C1 segment of cervical spinal cord (tissue), 14 donors: ENCODE measurements at places on chromosomes 11 and 22.

DNA sequence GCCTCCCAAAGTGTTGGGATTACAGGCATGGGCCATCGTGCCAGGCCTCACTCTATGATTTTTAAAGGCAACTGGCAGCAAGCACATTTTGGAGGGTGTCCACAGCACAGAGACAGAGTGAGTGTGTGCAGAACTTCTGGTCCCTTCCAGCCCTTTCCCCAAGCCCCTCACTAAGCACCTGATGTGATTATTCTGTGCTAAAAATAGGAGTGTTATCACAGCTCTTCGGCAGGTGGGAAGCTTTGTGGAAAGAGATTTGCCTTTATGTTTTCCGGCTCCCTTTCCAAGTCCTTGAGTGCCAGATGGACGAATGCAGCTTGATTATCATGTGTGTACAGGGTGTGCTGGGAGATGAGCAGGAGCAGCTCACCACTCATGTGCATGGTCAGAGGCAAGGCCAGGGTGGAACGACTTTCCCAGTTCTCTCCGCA lies 310.8 kb downstream of the DDX10 start:
- DNase-seq: no peak

DNA sequence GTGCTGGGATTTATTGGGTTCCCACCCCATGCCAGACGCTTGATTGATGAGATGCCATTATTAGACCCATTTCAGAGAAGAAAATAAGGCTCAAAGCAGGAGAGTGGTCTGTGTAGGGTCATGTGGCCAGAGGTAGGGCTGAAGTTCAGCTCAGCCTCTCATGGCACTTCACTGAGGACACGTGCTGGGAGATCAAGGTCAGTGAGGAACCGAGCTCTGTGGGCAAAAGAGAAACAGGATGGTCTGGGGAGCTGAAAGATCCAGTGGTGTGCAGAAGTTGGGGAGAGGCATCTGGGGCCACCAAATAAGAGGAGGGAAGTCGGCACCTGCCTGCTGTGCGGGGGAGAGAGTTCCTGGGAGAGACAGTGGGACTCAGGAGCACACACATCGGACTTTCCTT lies 19.6 kb downstream of the RHOD start:
- no peak for DNase-seq

DNA sequence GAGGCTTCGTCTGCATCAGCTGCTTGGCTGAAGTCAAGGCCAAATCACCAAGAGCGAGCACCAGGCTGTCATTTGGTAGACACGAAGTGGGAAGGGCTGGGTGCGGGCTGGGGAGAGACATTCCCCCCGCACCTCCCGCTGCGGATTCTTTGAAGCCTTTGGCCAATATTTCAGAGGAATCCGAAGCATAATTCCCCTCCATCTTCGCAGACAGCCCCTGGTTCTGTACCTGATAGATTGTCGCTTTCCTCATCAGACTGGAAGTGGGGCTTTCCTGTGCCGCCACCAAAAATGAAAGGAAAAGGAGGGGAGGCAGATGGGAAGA lies 15.3 kb downstream of the BLID start:
- peak; percentile 41 for DNase-seq

DNA sequence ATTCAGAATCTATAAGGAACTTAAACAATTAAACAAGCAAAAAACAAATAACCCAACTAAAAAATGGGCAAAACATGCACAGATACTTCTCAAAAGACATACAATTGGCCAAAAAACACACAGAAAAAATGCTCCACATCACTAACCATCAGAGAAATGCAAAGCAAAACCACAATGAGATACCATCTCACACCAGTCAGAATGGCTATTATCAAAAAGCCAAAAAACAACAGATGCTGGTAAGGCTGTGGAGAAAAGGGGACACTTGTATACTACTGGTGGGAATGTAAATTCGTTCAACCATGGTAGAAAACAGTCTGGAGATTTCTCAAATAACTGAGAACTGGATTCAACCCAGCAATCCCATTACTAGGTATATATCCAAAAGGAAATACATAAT lies 24.8 kb downstream of the ENTHD1 start:
- no peak for DNase-seq

DNA sequence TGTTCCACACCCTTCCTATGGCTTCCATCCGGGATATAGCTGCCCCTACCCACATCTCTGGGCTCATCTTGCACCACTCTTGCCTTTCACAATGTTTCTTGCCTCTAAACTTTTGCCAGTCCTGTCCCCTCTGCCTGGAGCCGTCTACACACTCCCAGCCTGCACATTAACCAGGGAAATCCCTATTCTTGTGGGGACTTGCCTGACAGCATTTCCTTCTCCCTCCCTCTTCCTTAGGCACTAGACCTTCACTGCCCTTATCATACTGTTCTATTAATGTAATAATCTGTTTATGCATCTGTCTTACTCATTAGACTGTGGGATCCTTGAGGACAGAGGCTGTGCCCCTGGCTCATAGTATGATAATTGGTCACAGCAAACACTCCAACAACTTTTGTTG lies 5.8 kb upstream of the TTC12 start:
- DNase-seq: no peak

DNA sequence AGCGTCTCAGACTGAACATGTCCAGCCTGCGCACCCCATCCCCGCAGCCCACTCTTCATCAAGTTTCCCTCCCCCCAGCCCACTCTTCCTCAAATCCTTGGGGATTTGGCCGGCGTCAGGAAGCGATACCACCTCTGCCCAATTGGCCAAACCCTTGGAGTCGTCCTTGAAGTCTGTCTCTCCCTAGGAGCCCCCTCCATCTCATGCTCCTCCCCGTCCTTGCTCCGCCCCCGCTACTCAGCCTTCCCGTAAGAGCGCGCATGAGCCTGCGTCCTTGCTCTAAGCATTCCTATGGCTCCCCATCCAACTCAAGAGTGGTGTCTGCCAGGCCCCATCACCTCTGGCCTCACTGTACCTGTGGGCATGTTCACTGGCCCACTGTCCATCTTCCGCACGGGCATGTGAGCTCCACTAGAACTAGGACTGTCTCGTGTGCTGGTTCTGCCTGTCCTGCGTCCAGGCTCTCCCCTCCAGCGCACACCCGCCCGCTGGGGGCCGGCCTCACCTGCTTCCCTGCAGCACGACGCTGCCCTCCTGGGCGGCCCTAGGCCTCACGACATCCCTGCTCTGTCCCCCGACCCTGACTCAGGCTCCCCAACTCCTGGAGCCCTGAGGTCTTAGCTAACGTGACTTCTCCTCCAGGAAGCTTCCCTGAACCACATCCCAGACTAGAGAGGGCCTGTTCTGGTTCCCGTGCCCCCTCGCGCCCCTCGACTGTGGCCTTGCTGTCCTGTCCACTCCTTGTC lies 30.5 kb upstream of the TTLL12 start:
- no peak for DNase-seq

DNA sequence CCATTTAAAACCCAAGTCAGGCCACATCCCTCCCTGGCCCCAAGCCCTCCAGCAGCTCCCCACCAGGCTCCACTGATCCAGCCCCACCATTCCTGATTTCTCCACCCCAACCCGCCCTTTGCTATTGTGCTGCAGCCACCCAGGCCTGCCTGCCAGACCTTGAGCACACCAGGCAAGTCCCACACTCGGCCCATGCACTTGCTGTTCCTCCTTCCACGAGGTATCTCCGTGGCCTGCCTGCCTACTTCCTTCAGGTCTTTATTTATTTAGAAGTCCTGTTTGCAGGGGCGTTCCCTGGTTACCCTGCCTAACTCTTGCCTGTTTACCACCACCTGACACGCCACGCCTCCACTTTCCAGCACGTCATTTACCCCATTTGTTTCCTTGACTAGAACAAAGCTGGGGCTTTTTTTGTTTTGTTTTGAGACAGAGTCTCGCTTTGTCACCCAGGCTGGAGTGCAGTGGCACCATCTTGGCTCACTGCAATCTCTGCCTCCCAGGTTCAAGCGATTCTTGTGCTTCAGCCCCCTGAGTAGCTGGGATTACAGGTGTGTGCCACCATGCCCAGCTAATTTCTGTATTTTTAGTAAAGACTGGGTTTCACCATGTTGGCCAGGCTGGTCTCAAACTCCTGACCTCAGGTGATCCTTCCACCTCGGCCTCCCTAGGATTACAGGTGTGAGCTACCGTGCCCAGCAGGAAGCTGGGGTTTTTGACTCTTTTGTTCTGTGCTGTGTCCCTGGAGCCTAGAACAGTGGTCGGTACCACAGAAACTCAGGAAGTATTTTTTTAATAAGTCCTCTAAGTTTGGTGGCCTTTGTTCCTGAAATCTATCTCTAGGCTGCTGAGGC lies 6.7 kb downstream of the CENPM start:
- no peak for DNase-seq

GRCh38 chr11:88569342-88569741 lies 231.8 kb upstream of the CTSC start:
- no peak for DNase-seq

DNA sequence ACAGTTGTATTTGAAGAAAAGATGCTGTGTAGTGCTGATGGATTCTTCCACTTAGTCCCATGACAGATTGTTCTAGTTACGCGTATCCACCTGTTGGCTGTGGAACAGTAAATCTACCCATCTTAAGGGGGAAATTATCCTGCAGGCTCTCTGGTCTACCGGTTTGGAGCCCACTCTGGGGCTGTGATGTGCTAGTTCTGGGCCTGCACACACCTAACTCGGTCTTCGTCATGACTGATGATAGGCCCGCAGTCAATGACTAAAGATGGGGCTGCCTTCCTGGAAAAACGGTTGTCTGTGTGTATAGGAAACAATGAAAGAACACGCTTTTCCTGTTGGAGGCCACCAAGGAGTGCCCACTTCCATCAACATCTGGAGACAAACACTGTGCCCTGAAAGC lies 6.2 kb upstream of the RBM4B start:
- no peak for DNase-seq

- DNase-seq: no peak
These were observed 80.8 kb downstream of the NAT10 start for GRCh38 chr11:34185926-34186841.

DNA sequence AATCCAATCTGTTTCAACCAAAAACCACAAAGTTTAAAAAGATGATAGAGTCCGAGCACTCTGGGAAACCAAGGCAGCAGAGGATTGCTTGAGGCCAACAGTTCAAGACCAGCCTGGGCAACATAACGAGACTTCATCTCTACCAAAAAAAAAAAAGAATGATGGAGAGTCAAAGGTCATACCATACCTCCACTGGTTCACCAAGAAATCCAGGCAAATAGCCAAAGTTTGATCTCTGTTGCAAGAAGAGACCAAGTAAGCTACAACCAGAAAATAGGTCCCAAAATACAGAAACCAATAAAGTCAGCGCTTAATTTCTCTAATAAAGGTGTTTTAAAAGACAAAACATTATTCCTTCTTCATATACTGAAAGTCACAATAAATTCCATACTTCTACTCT lies 13.1 kb downstream of the FAM168A start:
- DNase-seq: no peak

- no peak for DNase-seq
These were observed 109.5 kb downstream of the RASSF10 start for GRCh38 chr11:13118650-13119049.

DNA sequence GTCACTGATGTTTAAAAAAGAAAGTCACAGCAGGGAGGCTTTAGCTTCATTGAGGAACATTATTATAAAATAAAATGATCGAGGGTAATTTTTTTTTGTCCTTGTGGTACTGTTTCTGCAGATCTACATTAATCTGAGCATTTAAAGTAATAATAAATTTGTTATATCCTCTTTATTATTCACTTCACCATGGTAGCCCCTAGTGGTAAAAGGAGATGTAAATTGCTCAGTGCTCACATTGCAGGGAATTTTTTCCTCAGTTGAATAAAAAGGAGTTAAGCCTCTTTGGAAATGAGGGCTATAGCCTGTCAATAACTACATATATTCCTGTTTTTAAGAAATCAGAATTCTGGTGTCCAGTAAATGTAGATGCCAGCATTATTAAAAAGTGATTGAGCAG lies 99.7 kb upstream of the VPREB1 start:
- no peak for DNase-seq

DNA sequence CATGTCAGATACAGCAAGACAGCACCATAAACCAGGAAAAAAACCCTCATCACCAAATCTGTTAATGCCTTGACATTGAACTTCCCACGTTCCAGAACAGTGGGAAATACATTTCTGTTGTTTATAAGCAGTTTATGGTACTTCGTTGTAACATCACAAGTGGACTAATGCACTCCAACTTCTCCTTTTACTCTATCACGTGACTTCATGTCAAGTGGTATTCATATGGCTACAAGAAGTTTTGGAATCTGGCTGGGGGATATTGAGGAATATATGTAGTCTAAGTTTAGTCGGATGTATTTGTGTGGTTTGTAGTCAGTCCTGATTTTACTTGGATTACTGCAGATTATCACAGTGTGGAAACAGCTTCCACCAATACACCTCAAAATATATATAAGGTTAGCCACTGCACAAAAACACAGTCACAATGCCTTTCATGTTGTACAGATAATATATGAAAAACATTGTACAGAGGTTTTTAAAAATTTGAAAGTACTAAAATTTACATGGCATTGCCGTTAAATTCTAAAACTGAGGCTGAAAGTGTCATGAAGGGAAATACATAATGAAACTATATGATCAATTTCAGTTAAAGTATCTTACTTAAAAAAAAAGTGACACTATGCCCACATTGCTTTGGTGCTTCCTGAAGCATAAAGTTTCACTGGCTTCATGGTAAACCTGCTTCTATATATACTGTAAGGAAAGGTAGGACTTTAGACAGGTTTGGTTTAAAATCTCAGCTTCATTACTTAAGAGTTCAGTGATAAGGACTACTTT lies 134.1 kb downstream of the CASP12 start:
- no peak for DNase-seq

GRCh38 chr11:99079576-99079975 lies 58.8 kb downstream of the CNTN5 start:
- DNase-seq: no peak

- DNase-seq: no peak
These were observed 195.9 kb upstream of the SESN3 start for GRCh38 chr11:95426823-95427462.

DNA sequence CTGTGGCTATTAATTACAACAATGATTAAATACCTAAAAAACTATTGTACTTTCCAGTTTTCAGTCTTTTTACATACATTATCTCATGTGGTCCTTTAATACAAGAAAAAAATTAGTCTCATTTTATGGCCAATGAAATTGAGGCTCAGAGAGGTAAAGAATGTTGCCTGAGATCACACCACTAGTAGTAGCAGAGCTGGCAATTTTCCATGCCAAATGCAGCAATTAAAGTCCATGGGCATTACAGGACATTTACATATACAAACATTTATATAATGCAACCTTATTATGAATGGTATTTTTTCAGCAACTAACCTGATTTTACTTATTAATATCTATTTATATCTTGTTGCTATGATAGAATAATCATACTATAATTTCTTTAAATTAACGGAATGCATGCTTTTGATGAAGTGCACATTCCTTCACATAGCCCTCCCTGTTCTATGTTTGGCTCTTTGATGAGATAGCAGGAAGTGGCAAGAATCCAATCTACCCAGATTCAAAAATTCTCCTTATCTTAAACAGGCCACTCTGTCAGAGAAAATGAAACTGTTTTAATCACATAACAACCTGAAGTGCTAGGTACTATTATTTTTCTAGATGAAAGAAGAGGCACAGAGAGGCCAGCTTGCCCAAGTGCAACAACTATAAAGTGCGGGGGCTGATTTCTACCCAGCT lies 120.9 kb upstream of the LDLRAD3 start:
- DNase-seq: no peak
